ENCODE measurements at places on chromosomes 11 and 22. TPM values are rescaled to one million over a fixed set of nuclear protein-coding genes. Genes with fewer than 3 reads are reported as not detected.

SLC22A9 gene
- total RNA-seq, result not detected

PLAAT2 gene
- 0.73 TPM for total RNA-seq

MTA2 gene
- 264 TPM for total RNA-seq

SEC14L2 gene
- 2.2 TPM for total RNA-seq

PANX3 gene
- total RNA-seq, result not detected

GRIK4 gene
- 0.21 TPM for total RNA-seq

CRACR2B gene
- total RNA-seq, result 14.1 TPM

NF2 gene
- 46.6 TPM for total RNA-seq

GRCh38 chr11:47716692-47717091 is 1.5 kb upstream of the AGBL2 start:
- peak; percentile 49 for DNase-seq

DNA sequence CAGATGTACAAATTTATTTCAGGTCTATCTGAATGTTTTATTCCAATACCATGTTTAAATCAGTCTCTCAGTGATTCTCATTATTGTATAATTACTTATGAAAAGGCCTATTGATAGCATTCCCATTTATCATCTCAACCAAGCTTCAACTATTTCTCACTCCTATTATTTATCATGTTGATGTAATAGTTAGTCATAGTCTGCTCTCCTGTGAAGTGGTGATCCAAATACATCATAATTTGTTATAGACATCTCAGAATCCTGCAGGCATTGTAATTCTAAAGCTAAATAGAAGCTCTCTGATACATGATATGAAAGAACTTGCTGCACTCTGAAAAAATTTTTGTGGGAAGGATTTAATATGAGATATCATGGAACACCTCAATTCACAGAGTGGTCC is 21.8 kb upstream of the OR8G1 start:
- no peak for DNase-seq

- DNase-seq, result no peak
These were observed 15.2 kb downstream of the SCARF2 start for GRCh38 chr22:20422271-20423007.

DNA sequence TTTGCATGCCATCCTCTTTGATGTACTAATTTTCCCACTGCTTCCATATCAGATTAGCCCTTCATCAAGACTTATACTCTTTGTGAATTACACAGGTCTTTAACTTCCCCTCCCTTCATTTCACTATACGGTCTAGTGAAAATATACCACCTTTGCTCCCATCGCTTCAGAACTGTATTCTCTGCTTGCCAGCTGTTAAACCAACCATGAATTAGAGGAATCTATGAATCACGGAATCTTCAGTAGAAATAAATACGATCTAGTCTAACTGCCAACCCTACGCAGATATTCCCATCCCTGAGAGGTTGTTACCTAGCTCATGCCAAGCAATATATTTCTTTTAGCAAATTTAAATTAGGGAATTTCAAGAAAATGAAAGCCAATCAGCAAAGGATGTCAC is 177.8 kb upstream of the MPPED2 start:
- no peak for DNase-seq

GRCh38 chr11:102946237-102946636 is 9.3 kb downstream of the MMP13 start:
- DNase-seq, result no peak

DNA sequence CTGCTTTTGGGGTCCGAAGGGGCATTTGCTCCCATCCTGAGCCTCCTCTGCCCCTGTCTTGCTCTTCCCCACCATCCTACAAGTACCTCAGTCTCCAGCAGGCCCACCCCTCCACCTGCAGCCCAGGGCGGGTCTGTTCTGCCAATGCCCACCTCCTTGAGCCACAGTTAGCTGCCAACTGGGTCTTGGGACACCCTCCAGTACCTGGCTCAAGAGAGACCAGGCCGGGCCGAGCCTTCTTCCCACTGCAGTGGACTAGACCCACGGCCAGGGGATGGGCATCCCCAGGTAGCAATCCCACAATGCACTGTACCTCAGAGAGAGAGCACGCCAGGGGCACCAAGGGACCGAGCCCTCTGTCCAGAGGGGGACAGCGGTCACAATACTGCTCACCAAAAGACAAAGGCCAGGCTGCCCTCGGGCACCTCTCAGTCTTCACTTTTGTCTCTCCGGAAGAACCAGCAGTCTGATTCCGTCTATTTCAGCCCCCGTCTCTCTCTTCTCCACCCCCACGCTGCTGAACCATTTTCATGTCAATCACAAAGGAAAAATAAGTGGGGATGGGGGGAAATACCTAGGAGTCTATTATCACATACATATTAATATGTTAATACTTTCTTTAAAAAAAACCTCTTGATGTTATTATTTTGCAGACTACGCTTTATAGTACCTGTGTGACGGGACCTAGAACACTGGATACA is 51.7 kb downstream of the SYT13 start:
- no peak for DNase-seq

DNA sequence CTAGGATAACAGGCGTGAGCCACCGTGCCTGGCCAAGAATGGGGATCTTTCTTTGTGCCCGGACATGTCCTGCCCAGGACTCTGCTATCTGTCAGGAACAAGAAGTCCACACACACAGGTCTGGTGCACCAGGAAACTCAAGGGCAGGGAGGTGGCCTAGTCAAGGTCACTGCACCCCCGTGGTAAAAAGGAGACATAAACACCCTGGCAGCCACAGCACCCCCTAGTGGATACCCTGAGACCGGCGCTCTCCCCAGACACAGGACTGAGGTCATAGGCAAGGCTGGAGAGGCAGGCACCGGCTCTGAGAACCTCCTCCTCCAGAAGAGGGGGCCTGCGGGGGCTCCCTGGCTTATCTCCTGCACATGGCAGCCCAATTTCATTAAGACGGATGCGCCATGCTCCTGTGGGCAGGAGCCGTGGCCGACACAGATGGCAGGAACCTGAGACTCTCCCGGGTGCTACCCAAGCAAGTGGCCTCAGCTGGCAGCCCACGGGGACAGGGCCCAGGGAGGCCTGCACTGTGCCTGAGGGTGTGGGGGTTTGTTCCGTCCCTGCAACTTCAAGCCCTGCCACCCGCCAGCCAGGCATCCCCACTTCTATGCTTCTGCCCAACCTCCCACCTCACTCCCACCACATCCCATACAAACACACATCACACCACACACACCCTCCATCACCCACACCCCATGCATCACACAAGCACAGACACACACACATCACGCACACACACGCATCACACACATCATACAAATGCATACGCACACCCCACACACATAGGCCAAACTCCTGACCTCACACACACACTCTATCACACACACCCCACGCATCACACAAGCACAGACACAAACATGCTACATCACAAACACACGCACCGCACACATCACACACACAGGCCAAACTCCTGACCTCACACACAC is 19.6 kb downstream of the MACROD1 start:
- peak; percentile 81 for DNase-seq

GRCh38 chr11:57842873-57843272 is 81.3 kb downstream of the CTNND1 start:
- no peak for DNase-seq

DNA sequence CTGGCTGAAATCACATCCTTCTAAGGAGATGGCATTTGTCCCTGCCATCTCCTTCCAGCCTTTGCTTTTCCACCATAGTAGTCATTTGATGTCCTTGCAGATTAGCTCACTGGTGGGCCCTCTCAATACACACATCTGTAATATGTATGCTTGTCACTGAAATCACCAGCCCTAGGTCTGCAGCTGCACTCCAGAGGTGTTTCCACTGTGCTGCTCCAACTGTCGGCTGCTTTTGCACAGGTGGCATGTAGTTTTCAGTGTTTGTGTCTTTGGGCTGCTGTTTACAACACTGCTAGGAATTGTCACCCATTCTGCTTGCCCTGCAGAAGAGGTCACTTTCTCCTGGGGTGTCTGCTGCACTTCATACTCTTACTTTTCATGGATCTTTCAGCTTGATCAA is 69.0 kb upstream of the GRAMD1B start:
- no peak for DNase-seq

DNA sequence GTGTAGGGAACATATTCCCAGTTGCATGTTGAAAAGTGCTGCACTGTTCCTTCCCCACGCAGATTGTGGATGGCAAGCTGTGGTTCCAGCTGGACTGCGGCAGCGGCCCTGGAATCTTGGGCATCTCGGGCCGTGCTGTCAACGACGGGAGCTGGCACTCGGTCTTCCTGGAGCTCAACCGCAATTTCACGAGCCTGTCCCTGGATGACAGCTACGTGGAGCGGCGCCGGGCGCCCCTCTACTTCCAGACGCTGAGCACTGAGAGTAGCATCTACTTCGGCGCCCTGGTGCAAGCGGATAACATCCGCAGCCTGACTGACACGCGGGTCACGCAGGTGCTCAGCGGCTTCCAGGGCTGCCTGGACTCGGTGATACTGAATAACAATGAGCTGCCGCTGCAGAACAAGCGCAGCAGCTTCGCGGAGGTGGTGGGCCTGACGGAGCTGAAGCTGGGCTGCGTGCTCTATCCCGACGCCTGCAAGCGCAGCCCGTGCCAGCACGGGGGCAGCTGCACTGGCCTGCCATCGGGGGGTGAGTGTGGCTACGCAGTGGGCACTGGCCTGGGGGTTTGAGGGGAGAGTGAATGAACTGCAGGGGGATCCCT is 102.7 kb upstream of the MTNR1B start:
- no peak for DNase-seq

DNA sequence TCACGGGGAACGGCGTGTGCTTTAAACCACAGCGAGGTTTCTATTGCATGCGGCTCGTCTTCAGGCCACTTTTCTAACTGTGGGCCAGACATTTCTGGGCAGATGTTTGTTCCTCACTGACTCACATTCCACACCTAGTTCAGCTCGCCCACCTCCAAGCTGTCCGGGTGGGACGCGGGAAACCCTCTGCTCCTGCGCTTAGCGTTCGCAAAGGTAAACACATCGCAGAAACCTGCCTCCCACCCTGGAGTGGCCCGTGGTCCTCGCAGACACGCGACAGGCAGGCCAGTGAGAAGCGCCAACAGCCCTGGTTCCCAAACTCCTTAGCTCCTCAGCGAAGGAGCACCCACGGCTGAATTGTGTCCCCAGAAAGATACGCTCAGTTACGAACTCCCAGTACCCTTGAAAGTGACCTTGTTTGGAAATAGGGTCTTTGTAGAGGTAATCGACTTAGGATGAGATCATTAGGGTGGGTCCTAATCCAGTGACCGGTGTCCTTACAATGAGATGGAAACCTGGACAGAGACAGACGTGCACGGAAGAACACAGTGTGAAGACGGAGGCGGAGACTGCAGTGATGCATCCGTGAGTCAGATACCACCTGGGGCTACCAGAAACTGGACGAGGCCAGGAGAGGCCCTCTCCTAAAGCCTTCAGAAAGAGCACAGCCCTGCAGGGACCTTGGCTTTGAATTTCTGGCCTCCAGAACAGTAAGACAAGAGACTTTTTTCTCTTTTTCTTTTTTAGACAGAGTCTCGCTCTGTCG is 82.7 kb downstream of the CELSR1 start:
- DNase-seq, result no peak

GRCh38 chr11:128458321-128458720 is 129.0 kb downstream of the ETS1 start:
- DNase-seq, result no peak

DNA sequence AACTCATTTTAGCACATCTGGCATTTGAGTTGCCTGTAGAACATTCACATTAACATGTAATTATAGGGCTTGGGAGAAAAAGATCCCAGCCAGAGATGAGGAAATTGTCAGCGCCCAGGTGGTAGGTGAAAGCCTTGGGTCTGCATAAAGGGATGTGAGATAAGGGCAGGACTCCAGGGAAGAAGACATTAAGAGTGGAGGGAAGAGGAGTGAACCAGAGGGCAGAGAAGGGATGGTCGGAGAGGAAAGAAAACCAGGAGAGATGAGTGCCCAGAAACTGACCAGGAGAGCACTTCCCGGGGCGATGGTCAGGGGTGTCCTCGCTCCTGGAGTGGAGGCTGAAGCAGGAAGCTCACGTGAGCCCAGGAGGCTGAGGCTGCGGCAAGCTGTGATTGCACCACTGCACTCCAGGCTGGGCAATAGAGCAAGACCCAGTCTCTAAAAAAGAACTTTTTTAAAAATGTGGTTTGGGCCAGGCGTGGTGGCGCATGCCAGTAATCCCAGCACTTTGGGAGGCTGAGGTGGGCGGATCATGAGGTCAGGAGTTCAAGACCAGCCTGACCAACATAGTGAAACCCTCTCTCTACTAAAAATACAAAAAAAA is 20.3 kb upstream of the DGKZ start:
- DNase-seq, result no peak

Measured in activated CD8-positive, alpha-beta memory T cell treated with anti-CD3 and anti-CD28 coated beads, Interleukin-2, amount 10 ng/mL, durations not matched to agents 7 days and 5 days (primary cell).